ENCODE measurements at places on chromosomes 11 and 22.
A peak's percentile ranks its signal among the peaks of the same experiment; 100 is the strongest.

GRCh38 chr22:47918276-47918921 is 1155.9 kb downstream of the TBC1D22A start:
- DNase-seq, result no peak

GRCh38 chr22:31477329-31477728 is 12.3 kb downstream of the EIF4ENIF1 start:
- DNase-seq, result no peak

- no peak for DNase-seq
Measured at GRCh38 chr11:2890466-2891294, 5.1 kb upstream of the CDKN1C start.

DNA sequence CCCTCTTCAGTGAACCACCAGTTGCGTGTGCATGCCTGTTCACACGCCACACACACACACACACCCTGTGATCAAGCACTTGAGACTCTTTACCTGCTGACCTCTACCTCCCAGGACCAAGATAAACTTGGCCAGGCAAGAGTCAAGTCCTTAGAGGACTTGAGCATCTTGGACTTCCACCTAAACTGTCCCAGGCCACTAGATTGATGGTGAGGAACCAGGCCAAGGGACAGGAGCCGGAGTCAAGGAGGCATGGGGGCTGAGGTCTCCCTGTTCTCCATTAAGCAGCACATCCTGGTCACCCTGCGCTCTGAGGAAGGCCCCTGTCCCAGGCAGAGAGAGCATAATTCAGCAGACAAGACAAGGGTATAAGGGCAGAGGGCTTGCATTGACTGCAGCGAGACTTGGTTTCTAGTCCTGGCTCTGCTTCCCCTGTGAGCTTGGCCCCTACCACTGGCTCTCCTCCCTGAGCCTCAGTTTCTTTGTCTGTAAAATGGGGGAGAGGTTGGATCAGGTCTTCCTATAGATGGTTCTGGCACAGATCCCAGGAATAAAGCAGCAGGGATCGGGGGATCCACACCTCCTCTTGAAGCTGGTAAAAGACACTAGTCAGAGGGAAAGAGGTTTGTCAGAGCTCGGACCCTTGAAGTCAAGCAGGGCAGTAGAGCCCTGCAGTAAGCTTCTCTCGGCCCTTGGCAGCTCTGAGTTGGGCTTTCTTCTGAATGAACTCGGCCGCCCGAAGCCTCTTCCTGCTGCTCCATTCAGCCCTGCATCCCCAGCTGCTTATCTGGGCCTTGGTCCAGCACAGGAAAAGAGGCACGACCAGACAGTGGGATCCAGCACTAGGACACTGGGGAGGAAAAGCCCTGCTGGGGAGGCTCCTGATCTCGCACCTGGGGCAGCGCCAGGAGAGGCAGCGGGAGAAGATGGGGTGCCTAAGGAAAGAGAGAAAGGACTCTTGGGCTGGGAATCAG is 2.0 kb downstream of the CREB3L1 start:
- DNase-seq, result no peak

GRCh38 chr11:10441652-10442503 is 13.2 kb upstream of the AMPD3 start:
- DNase-seq, result no peak

GRCh38 chr22:31323578-31324550 is 22.3 kb downstream of the PATZ1 start:
- DNase-seq, result peak; percentile 43

DNA sequence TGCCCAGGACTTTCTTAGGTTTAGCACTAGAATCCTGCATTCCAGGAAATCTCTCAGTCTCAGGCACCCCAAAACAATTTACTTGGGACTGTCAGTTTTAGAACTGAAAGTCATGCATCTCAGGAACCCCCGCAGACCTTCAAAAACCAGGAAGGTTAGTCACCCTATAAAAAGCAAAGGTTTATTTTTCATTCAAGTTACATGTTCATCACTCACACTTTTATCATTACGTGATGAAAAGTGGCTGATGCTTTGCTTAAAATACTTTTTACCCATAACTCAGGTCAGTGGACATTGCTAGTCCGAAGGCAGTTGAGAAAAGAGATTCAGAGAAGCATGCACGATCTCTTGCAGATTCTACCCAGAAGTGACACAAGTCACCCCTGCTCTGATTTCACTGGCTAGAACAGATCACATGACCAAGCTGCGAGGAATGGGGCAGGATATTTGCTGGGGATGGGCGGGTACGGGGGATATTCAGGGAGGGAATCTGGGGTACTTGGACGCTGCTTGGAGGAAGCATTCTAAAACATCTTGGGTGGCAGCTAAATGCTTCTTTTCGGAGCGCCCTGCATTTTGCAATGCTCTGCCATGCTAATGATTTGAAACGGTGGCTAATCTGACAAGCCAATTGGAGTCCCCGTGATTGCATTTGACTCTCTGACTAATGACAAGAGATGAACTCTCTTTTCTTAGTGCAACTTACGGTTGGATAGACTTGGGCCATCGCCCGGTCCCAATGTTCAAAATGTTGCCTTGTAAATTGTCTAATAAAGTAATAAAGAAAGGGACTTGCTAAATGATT is 110.2 kb downstream of the MIAT start:
- no peak for DNase-seq

DNA sequence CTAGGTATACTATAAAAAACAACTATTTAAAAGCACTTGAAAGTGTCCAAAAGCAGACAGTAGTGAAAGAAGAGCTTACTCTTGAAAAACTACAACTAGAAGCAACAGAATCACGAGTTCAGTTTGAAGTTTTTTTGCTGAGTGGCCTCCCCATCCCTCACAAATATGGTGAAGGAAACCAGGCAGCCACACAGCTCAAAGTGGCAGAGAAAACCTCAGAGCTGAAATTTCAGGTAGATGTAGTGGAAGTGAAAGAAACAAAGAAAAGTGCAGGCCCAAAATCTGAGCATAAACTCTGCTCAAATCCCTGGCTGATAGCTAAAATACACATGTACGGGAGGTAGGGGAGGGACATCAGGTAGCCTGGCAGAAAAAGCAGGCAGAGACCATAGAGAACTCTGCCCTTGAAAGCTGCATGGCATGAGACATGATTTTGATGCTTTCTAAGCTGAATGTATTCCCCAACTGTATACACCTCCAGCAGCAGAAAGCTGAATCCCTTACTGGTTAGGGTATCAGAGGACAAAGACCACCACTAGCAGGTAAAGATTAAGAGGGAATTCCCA is 12.1 kb downstream of the BTBD10 start:
- DNase-seq, result no peak

- no peak for DNase-seq
Measured at GRCh38 chr11:77510851-77511250, 37.0 kb upstream of the PAK1 start.

DNA sequence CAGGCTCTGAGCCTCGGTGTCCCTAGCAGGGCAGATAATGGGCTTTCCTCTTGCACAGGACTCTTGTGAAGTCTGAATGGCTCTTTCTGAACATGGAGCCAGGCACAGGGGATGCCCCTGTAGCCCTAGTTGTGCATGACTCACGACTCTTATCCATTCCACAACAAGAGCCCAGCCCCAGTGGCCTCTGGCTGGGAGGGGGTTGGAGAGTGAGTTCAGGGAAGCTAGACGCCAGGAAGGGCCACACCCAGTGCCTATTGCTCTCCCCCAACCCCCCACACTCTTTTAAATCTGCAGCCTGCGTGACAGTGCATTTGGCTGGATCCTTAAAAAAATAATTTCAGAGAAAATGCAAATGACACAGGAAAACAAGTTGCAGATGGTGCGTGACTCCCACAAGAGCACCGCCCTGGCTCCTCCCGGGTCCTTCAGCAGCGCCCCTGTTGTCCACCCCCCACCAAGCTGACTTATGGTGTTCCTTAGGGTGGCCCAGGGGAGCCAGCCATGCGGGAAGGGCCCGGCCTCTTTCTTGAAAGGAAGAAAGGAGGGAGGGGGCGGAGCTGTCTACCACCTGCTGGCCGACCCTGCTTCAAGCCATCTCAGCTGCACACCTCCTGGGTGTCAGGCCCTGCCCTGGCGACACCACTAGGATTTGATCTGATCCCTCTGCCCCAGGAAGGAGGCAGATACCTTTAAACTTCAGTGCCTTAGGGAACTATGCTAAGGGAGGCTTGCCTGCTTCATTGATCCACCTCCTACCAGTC is 74.7 kb downstream of the MN1 start:
- peak; percentile 24 for DNase-seq

DNA sequence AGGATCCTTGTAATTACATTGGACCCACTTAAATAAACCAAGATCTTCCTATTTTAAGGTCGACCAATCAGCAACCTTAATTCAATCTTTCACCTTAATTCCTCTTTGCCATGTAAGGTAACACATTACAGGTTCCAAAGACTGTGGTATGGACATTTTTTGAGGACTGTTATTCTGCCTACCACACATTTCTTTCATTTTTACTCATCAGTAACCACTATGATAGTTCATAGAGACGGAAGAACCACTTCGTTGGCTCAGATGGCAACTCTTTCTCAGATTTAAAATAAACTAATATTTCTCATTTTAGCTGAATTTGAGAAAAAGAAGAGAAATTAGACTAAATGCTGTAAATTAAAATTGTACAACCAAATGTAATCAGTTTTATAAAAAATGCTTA is 96.3 kb downstream of the PAX6 start:
- DNase-seq, result no peak

- no peak for DNase-seq
Measured at GRCh38 chr11:1656670-1657069, 27.1 kb downstream of the KRTAP5-5 start.

- DNase-seq, result no peak
Measured at GRCh38 chr11:120956710-120957495, 67.0 kb upstream of the TBCEL start.

DNA sequence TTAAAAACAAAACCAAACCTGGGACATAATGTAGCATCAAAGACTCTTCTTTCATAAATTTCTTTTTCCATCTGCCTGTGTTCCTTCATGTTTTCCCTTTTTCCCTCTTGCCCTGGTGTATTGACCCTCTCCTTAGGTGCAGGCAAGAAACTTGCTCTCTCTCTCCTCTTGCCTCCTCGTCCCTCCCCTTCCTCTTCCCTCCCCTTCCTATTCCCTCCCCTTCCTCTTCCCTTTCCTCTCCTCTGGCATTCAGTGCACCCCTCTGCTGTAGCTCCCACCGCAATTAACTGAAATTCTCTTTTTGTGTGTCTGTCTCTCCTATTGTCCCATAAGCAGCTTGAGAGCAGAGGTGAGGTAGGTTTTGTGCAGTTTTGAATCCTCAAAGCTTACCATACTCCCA is 49.9 kb downstream of the CSF2RB start:
- DNase-seq, result no peak

DNA sequence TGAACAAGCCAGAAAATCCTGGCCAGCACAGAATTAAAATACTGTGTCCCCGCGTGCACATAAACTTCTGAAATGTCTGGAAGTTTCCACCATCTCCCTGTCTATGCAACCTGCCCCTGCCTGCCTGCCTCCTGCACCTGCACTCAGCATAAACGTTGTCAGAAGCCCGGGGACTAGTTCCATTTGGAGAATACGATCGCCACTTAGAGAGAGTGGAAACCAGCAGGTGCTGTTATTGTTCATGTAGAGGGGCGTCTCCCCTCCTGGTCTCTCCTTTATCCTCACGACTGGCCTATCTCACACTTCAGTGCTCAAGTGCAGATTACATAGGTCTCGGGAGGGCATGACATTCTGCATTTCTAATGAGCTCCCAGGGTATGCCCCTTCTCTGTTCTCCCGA is 35.6 kb downstream of the MPPED1 start:
- no peak for DNase-seq

- no peak for DNase-seq
Measured at GRCh38 chr11:63242089-63242781, 1.2 kb downstream of the SLC22A25 start.

DNA sequence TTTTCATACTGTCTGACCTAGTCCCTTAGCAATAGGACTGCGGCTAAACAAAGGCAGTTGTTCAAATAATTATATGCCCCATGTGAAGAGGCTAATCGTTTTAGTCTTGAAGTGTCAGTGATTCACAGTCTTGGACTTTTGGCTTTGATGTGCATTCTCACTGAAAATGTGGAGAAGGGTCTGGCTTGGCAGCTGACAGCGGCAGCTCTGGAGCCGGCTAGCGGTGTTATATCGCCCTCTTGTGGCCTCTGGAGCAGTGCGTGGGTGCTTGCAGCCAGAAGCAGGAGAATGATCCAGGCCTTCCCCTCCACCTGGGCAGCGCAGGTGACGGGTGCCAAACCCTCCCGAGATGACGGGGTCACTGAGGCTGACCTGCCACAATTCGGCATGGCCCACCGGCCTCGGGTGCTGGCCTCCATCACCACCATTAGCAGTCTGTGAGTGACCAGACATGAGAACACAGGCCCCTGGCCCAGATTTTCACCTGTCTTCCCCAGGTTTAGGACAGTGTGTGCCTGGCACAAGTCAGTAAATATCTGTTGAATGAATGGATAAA is 90.3 kb upstream of the PITPNB start:
- DNase-seq, result peak; percentile 89

DNA sequence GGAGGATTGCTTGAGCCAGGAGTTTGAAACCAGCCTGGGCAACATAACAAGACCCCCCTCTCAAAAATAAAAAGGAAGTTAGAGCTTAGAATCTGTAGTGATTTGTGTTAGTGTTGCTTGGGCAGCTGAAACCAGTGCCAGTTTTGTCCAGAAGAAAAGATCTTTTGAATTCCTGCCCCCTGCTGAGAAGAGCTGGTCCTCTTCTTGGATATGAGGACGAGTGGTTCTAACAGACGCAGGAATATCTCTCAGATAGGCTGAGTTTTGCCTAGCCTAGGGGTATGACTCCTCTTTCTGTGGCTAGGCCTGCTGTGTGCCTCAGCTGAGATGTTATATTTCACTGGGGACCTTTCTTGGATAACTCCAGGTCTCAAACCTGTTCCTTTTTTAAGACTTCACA is 102.8 kb downstream of the STIM1 start:
- DNase-seq, result no peak

DNA sequence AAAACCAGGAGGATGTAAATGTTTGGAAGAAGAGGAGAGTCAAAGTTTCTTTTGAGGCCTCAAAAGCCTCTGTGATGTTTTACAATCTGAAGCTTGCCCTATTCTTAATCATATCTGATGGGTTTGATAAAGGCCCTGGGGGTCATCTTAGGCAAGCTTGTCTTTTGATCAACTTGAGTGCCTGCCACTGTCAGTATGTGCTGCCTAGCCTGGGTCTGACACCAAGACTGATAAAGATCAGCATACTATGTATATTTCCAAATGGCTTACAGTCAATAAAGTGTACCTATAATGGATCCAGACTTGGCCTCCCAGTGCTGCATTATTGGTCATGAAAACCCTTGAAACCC is 12.7 kb downstream of the EHF start:
- no peak for DNase-seq

GRCh38 chr11:14414470-14415461 is 55.8 kb upstream of the RRAS2 start:
- DNase-seq, result peak; percentile 87

Data from activated effector memory CD4-positive, alpha-beta T cell treated with anti-CD3 and anti-CD28 coated beads, Interleukin-2, amount 50 U/mL, for 16 hours (primary cell).